ENCODE measurements at places on chromosomes 5 and 9.

- no peak for DNase-seq
Observed at GRCh38 chr5:97242341-97242740, 59.3 kb upstream of the RIOK2 start.

- DNase-seq: peak; percentile 54
Observed at GRCh38 chr5:40879163-40879942, 29.9 kb upstream of the C7 start.

DNA sequence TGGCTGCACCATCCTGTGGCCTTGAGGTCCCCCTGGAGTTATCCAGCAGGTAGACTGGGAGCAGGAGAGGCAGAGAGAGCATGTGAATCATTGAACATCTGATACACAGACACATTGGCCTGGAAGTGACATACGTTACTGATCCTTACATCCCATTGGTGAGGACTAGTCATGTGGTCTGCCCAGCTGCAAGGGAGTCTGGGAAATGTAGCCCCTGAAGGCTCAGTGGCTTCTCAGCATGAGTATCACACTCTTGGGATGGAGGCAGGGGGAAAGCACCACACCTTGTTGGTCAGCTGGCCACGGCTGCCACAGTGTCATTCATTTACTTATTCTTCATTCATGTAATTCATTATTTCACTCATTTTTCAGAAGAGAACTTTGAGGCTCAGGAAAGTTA is 13.3 kb upstream of the KCNMB1 start:
- no peak for DNase-seq

GRCh38 chr5:169629847-169630548 is 7.1 kb upstream of the DOCK2 start:
- DNase-seq: peak; percentile 48

DNA sequence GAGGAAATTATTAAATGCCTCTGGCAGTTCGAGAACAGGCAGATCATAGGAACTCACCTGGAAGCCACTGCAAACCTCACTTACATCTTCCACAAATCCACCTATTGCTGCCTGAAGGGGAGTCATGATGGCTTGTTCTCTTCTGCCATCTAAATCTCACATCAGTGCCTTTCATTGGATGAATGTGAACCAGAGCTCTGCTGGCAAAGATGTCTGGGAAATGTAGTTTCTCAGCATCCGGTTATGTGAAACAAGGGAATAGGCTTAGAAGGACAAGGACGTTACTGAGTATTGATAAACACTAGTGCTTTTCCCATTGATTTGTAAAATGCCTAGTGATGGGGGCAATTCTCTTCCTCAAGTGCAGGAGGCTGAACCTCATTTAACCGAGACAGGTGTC is 483.3 kb downstream of the ARHGEF28 start:
- DNase-seq: no peak
